Suppressor macrophage treated with lipopolysaccharide for 1 hour (primary cell): ENCODE measurements at places on chromosomes 13 and 19.

DNA sequence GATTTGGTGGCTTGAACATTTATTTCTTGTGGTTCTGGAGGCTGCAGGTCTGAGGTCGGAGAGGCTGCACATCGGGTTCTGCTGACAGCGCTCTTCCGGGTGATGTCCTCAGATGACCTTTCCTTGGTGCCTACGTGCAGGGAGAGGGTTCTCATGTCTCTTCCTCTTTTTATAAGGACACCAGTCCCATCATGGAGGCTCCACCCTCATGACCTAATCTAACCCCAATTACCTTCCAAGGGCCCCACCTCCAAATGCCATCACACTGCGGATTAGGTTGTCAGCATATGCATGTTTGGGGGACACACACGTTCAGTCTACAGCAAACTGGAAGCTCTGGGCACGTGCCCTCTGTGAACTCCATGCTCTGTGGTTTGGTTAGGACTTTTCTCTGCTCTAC lies 338.6 kb downstream of the FGF9 start:
- peak; percentile 66 for DNase-seq

DNA sequence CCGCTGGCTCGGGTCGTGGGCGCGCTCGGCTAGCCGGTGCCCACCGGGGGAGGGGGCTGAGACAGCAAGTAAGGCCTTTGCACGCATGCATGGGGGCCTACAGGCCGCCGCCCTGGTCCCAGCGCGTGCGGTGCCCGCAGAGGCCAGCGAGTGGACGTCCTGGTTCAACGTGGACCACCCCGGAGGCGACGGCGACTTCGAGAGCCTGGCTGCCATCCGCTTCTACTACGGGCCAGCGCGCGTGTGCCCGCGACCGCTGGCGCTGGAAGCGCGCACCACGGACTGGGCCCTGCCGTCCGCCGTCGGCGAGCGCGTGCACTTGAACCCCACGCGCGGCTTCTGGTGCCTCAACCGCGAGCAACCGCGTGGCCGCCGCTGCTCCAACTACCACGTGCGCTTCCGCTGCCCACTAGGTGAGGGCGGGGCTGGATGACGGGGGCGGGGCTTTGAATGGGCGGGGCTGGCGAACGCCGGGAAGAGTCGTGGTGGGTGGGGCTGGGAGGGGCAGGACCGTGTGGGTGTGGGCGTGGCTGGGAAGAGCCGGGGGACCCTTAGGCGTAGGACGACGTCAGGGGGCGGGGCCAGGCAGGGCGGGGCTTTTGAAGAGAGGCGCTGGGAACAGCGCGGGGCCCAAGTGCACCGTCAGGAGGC lies 2.1 kb downstream of the CILP2 start:
- DNase-seq, result peak; percentile 79

DNA sequence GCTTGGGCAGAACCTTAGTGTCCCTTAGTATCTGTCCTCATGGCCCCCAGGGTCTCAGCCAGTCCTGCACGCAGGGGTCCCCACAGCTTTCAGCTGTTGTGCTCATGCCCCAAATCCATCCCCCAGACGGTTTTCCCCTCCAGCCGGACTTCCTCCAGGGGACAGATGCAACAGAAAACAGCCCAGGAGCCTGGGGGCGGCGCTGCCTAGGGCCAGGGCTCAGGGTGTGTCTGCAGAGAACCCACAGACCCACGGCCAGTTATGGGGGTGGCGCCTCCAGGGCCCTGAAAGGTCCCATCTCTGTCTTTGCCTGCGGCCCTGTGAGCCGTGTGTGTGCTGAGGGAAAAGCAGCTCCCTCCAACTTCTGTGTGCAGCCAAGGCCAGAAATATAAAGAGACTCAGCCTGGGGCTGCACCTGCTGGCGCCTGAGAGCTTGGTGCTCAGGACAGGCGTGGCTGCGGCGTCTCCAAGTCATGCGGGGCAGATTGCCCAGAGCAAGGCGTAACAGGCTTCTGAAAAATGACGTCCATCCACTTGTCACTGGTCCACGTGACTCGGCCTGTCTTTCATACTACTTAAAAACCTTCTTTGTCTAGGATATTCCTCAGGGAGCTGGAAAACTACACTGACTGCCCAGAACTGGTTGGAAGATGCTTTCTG lies 22.1 kb upstream of the F7 start:
- no peak for DNase-seq

DNA sequence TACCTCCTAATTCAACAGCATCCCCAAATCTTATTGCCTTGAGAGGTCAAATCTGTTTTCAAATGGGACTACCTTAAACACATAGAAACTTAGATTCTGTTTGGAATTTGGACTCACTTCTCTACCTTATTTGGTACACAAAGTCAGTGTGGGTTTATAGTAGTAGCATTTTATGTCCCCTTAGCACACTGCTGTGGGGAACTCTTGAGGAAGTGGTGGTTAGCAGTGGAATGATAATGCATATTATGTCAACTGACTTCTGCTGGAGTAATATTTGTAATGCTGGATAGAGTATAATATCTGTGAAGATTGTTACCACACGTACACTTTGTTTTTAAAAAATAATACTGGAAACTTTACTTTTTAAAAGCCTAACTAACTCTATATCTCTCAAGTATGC lies 386.3 kb downstream of the NDFIP2 start:
- DNase-seq, result peak; percentile 46

DNA sequence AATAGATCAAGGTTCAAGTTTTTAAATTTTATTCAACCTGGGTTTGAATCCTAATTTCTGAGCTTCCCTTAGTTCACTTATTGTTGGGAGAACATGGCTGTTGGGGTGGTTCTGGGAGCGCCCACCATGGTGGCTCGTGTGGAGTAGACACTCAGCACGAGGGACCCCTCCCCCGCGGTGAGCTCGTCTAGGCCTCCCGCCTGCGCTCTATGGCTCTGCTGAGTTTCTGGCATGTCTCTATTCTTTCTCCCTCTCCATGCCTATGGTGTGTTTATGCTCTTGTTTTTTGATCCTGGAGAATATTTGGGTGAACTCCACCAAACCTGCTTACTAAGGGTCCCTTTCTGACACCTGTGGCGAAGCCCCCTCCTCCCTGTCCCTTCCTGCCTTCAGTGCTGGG lies 1.6 kb upstream of the EPN1 start:
- no peak for DNase-seq

GRCh38 chr19:1252221-1252820 lies 3.9 kb downstream of the MIDN start:
- DNase-seq, result peak; percentile 96

- no peak for DNase-seq
Measured at GRCh38 chr13:35485424-35485823, 8.9 kb upstream of the MAB21L1 start.

DNA sequence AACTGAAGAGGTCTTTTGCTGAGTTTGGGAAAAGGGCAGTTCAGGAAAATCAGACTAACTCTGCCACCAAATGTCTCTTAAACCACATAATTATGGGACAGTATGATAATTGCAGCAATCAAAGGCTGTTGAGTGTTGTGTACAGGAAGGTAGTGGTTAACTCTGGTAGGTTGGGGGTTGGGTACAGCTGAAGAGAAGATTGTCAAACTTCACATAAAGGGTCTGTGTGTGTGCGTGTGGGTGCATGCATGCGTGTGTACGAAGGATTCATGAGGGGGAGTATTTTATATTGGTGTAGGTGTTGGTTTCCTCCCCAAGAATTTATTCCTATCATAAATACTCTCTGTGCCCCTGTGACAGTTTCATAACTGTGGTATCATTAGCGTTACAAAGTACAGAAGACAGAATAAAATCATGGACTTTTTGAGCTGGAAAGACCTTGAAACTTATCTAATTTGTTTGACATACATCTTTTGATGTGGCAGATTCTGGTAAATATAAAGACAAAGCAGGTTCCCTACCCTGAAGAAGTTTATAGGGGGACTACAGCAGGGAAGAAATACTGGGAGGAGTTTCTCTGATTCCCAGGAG lies 94.1 kb downstream of the PCCA start:
- no peak for DNase-seq

- DNase-seq, result no peak
Measured at GRCh38 chr13:75132701-75133695, 349.0 kb downstream of the TBC1D4 start.

GRCh38 chr13:38570706-38571105 lies 116.2 kb upstream of the FREM2 start:
- no peak for DNase-seq

- no peak for DNase-seq
Measured at GRCh38 chr19:45676851-45677263, 8.8 kb downstream of the GIPR start.

- no peak for DNase-seq
Measured at GRCh38 chr13:59343993-59344822, 819.5 kb downstream of the DIAPH3 start.

GRCh38 chr19:40283414-40284250 lies 1.5 kb downstream of the AKT2 start:
- no peak for DNase-seq

DNA sequence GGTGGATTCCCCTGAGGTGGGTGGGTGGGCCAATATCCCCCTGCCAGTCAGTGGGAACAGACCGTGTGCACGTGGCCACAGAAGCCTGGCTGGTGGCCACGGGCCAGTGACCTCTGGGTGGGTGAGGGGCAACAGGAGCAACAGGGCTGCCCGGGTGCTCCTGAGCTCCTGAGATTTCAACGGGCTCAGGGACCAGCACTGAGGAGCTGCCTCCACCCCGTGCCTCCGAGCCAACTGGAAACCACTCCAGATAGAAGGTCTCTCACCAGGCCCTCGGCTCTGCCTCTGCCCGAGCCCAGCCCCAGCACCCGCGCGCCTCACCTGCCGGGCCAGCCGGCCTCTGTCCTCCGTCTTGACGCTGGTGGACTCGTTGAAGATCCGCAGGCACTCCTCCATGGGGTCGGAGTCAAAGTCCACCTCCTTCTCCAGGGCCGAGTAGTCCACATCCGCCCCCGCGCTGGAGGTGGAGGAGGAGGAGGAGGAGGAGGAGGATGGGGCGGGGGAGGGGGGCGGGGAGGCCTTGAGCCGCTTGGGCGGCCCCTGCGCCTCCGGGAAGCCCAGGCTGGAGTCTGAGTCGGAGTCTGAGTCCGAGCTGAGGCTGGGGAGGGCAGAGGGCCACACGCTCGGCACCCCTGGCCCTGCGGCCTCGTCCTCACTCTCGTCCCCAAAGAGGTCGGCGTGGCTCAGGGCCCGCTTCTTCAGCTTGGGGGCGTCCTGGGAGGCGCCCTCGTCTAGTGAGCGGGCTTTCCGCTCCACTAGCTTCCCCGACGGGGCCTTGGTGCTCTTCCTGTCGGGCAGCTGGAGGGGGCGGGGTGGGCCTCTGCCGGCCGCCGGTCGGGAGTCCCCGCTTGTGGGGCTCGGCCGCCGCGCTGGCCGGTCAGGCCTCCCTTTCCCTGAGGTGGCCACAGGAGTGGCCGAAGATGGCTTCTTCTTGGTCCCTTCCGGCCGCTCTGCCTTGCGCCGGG lies 14.8 kb upstream of the ATP8B3 start:
- no peak for DNase-seq

- no peak for DNase-seq
Measured at GRCh38 chr19:16229322-16229641, 31.6 kb downstream of the AP1M1 start.

DNA sequence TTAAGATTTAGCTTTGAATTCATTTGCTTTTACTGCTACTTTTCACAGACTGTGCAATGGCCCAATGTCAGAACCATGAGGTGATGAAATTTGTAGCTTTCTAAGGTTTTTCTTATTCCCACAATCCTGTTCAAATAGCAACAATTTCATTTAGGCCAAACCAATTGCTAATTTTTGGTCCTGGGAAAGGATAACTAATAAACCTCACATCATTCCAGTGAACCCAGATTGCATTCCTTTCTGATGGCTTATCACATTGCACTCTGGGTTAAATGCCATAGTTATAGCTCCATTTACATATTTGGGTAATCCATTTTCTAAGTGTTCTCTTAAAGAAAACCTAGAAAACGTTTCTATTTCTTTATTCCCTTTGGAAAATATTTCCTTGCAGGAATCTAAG lies 22.9 kb upstream of the POMP start:
- no peak for DNase-seq

- DNase-seq, result no peak
Measured at GRCh38 chr19:4094291-4094690, 27.6 kb upstream of the ZBTB7A start.

- DNase-seq, result no peak
Measured at GRCh38 chr19:58511353-58512208, at the start of gene SLC27A5. Gene SLC27A5, minus strand, starts transcription at chr19:58511992. Its CDS starts 37 bp downstream, at chr19:58511955.

DNA sequence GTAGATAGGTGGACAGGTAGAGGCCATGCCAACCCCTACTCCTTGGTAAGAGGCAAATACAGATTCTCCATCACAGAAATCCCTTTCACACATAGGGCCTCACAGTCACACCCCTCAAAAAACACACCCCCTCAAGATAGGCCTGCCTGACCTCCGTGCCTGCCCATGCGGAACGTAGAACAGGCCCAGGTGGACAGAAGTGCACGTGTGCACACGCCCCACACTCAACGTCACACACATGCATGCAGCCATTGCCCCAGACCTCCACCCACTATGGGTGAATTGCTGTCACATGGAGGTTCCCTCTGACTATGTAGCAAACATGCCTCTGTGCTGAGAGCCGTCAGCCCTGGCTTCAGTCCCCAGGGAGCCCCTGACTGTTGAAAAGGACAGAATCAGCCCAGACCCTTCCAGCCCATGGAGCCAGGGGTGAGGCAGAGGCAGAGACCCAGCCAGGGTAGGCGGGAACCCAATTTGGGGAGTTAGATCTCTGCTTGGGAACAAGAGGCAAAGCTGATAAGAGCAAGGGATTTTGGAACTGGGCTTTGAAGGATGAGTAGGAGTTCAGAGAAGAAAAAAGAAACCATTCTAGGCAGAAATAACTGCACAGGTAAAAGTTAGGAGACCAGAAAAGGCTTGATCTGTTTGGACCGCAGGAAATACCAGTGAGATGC lies 3.1 kb downstream of the ANKRD24 start:
- DNase-seq, result no peak

DNA sequence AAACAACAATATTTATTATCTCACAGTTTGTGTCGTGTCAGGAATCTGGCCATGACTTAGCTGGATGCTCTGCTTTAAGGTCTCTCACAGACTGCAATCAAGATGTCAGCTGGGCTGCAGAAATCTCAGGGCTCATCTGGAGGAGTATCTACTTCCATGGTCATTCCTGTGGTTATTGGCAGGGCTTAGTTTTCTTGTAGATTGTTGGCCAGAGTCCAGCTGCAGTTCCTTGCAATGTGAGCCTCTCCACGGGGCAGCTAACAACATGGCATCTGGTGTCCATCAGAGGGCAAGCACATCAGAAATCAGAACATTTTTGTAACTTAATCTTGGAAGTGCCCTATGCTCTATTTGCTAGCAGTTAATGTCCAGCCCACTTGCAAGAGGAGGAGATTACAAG lies 45.7 kb upstream of the TDRD3 start:
- no peak for DNase-seq

DNA sequence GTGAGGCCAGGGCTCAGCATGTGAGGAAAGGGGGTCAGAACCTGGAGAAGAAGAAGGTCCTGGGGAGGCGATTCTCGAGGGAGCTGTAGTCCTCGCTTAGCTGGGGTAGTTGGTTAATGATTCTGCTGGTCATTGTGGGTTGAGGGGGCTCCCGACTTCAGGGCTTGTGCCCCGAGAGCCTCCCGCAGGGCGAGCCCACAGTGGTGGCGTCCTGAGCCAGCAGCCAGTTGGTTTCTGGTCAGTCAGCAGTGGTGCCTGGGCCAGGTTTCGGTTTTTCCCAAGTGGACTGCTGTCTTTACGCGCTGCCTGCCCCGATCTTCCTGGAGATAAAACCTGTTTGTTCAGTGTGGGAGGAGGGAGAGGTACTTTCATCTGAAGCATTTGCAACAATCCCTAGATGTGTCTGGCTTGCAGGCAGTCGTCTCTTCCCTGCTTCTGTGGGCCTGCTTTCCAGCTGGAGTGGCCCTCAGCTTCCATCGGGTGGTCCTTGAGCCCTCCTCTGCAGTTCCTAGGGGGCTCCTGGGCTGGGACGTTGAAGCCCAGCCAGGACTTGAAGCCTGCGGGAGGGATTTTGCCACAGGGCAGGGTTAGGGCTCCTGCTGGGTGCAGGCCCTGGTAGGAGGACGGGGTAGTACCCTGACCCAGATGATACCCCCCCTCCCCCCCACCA lies 3.2 kb downstream of the PTBP1 start:
- DNase-seq, result no peak
